ENCODE measurements at places on chromosomes 4 and X. TPM values are rescaled to one million over a fixed set of nuclear protein-coding genes. Genes with fewer than 3 reads are reported as not detected.

GRCh38 chr4:142493255-142494110, 352.6 kb downstream of the INPP4B start:
- DNase-seq: no peak

DNA sequence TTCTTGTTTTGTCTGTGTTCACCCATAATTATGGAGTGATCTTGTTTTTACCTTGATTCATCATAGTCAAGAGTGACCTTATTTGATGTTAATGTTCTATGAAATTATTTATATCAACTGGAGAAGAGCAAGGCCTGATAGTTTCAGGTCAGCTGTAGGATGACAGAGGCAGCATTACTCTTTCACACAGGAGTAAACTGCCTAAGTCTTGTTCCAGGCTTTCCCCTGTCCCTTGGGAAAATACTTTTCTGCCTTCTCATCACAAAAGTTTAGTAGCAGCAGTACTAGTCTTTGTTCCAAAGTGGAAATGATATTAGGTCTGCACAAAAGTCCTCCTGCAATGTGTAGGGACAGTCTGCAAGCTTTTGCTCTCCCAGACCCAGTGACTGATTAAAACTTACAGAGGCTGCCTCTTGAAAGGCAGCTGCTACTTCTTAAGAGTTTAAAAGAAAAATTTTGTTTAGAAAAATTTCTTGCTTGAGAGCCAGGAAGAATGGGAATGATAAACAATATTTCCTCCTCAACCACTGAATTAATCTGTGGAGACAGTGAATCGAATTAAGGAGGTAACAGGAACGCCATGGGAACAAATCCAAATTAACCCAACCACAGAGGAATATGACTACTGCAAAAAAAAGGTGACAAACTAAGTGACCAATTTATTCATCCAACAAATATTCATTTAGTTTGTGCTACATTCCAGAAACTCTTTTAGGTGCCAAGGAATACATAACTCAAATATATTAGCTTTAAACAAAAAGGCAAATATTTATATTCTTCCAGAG, 991.4 kb upstream of the PABPC4L start:
- DNase-seq: no peak

DNA sequence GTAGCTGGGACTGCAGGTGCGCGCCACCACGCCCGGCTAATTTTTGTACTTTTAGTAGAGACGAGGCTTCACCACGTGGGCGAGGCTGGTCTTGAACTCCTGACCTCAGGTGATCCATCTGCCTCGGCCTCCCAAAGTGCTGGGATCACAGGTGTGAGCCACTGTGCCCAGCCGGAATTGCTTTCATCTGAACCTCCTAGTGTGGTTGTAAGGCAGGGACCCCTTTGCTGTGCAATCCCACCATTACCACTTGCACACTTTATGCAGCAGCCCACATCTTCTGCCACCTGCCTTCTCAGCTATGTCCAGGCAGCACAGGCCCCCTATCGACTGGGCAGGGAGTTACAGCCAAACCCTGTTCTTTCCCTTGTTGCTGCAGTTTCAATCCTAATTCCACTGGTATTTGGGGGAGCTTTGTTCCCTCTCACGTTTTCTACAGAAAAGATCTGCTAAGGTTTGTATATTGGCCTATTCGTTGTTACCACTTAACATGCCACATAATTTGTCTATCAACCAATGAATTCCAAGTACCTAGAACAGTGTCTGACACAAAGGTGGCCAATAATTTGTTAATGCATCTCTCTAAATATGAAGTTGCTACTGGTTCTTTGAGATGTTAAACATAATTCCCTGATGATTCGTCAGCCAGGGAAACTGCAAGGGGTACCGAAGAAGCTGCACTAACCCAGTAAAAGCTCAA, 6.5 kb downstream of the RPL39 start:
- no peak for DNase-seq

Gene ARX
- total RNA-seq: not detected

DNA sequence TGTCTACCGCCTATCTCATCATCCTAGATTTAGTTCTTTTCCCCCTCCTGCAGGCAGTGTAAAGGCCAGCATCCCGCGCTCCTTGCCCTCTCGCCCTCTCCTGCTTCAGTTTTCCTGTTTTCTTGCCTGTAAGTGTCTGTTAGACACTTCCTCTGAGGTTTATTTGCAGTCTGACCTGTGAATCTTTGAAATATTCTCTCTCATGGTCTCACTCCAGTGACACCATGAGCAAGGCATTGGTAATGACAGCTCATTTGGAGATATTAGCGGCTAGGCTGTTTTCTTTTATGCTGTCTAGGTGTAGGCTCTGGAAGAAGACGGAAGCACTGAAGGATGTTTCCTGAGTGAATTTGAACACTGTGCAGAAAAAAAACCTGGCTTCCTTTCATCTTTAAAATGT, 179.6 kb downstream of the KDR start:
- DNase-seq: no peak

- DNase-seq: peak; percentile 84
Observed at GRCh38 chr4:141133146-141133998, at the start of gene RNF150. TSS of gene RNF150 (minus strand) at chr4:141133469.

Gene TMA16
- 41.0 TPM for total RNA-seq

- no peak for DNase-seq
Observed at GRCh38 chrX:70434914-70435586, 9.6 kb upstream of the DLG3 start.

Gene CT45A10
- not detected for total RNA-seq

- DNase-seq: peak; percentile 25
Observed at GRCh38 chrX:135396109-135396508, 25.6 kb upstream of the SMIM10L2A start.

- DNase-seq: no peak
Observed at GRCh38 chr4:52244848-52245247, 193.7 kb downstream of the SPATA18 start.

GRCh38 chr4:14176613-14177012, 549.1 kb upstream of the BOD1L1 start:
- no peak for DNase-seq

GRCh38 chrX:105488716-105489115, 268.2 kb upstream of the TEX13A start:
- no peak for DNase-seq

DNA sequence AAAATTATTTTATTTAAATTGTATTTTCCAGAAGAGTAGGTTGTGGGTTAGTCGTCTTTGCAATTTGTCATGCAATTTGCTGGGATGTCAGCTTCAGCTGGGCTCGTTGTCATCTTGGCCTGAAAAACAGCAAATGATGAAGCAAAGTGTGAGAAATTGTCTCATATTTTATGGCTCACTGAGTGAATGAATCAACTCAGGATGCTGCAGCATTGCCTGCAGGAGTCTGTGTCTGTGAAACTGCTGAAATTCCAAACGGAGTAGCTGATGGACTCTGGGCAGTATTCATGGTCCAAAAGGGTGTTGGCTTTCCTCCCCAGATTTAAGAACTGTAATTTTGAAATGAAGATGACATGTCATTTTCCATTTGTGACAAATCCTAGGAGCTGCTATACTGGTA, 37.2 kb downstream of the CXCL8 start:
- DNase-seq: peak; percentile 28

Gene UGT2B7
- 137 TPM for total RNA-seq

GRCh38 chrX:108396188-108396891, 41.9 kb downstream of the COL4A6 start:
- DNase-seq: peak; percentile 28

DNA sequence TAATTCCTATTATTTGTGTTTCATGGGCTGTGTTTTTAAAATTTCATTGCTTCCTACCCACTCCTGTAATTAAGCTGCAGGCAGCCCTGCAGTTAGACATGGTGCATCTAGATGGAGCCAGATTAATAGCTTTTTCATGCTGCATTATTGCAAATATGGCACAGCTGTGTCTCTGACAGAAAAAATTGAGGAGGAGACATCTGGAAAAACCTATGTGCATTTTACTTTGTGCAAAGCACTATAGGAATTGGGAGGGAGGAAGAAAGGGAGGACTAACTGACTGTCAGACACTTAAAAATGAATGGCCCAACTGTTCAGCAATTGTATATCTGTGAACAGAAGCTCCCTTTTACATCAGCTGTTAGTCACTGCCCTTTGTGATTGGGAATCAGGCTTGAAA, 8.1 kb upstream of the RPGR start:
- DNase-seq: no peak

- DNase-seq: no peak
Observed at GRCh38 chrX:13478740-13479451, 90.5 kb upstream of the EGFL6 start.

Gene SRPK3
- total RNA-seq: 0.17 TPM

GRCh38 chr4:153974452-153974851, 185.6 kb upstream of the SFRP2 start:
- no peak for DNase-seq

GRCh38 chr4:98430708-98431403, 169.7 kb downstream of the RAP1GDS1 start:
- DNase-seq: peak; percentile 99

Gene IGFBP7
- 4,753 TPM for total RNA-seq

Gene ATRX
- 66.2 TPM for total RNA-seq

Gene DDX60
- 23.9 TPM for total RNA-seq

GRCh38 chr4:9866931-9867330, 85.5 kb downstream of the DRD5 start:
- DNase-seq: no peak

GRCh38 chr4:1616557-1616930, 67.6 kb downstream of the FAM53A start:
- no peak for DNase-seq

Gene USP9X
- 176 TPM for total RNA-seq

DNA sequence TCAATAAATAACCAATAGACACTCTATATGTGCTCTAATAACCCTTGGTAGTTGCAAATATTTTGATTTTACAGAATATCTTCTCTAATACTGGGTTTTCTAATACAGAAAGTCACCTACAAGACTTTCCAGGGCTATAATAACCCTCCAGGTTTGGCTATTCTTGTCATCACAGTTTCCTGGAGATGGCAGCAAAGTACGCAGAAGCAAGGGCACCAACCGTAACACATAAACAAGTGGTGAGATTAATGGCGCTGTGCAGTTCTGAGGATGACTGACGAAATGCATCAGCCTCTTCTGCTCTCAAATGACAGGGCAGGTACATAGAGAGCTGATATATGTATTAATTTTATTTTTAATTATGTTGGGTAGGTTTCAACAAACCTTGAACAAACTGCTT, 122.4 kb downstream of the C4orf33 start:
- DNase-seq: peak; percentile 71

Gene HERC5
- 5.7 TPM for total RNA-seq

All from renal cortical epithelial cell (primary cell).